ENCODE measurements at places on chromosomes 1 and 21.

DNA sequence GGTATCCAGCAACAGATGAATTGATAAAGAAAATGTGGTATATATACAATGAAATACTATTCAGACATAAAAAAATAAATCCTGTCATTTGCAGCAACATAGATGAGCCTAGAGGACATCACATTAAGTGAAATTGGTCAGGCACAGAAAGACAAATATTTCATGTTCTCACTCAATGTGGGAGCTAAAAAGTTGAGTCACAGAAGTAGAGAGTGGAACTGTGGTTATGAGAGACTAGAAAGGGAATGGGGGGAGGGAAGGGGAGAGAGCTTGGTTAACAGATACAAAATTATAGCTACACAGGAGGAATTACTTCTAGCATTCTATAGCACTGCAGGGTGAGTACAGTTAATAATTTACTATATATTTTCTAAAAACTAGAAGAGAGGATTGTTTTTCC, 37.1 kb upstream of the SERPINC1 start:
- DNase-seq: no peak

GRCh38 chr1:87226341-87226760, 102.3 kb upstream of the LMO4 start:
- no peak for DNase-seq

- DNase-seq: no peak
These were observed 11.0 kb downstream of the UBL4B start for GRCh38 chr1:110123224-110123623.

GRCh38 chr1:67834246-67834877, 1.1 kb upstream of the GNG12 start:
- no peak for DNase-seq
